ENCODE measurements at places on chromosomes 5 and 9.
A peak's percentile ranks its signal among the peaks of the same experiment; 100 is the strongest.

GRCh38 chr9:90808890-90809685 is 7.5 kb downstream of the SYK start:
- no peak for DNase-seq

DNA sequence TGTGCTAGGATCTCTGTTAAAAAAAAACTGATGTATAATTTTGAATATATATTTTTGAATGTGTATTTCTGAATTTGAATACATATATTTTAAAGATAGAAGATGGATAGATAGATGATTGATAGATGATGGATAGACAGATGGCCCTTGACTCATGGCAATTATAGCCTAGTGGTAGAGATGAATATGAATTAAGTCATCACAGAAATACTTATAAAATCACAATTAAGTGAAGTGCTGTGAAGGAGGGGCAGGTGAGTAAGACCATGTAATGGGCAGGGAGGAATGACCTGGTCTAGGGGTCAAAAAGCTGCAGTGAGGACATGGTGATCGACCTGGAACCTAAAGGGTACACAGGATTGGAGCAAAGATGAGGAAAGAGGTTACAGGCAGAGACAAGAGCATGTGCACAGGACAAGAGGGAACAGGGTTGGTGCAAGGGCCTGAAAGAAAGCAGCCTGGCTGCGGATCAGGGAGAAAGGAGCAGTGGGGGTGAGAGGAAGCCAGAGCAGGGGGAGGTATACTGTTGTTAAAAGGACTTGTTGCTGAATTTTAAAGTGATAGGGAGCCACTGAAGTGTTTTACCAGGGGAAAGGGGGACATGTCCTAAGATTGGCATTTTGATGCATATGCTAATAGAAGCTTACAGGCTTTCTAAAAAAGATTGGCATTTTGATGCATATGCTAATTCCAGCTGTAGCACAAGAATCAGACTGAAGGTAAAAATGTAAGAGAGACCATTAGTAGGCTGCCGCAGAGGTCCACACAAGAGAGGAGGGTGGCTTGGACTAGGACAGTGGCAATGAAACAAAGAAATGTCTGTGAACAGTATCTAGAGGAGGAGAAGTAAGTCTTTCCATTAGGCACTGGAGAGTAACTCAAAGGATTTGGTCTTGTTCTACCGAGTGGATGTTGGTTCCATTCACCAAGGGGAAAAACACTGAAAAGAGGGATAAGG is 527.8 kb downstream of the AGTPBP1 start:
- DNase-seq, result no peak

- DNase-seq, result no peak
Measured at GRCh38 chr5:170571281-170571731, 67.5 kb downstream of the KCNIP1 start.

- DNase-seq, result no peak
Measured at GRCh38 chr5:84602371-84602771, 217.7 kb upstream of the EDIL3 start.

GRCh38 chr5:178590141-178590923 is at the start of gene COL23A1:
Gene COL23A1, minus strand, starts transcription at chr5:178590393.
- DNase-seq, result peak; percentile 34

- DNase-seq, result no peak
Measured at GRCh38 chr5:85716344-85717202, 901.2 kb upstream of the COX7C start.

DNA sequence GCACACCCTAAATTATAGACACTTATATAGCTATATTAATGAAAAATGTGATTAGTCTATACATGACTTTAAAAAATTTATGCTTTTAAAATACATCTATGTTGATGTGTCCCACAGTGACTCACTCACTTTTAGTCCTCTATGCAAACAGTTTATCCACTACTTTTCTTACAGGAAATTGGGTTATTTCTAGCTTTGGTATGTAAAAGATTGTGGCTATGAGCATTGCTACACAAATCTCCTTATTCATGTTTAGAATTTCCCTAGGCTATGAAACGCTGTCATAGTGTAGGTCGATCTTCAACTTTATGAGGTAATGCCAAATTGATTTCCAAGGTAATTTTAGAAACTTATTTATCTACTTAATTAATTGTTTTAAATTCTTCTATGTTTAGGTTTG is 687.4 kb downstream of the PRR16 start:
- no peak for DNase-seq

DNA sequence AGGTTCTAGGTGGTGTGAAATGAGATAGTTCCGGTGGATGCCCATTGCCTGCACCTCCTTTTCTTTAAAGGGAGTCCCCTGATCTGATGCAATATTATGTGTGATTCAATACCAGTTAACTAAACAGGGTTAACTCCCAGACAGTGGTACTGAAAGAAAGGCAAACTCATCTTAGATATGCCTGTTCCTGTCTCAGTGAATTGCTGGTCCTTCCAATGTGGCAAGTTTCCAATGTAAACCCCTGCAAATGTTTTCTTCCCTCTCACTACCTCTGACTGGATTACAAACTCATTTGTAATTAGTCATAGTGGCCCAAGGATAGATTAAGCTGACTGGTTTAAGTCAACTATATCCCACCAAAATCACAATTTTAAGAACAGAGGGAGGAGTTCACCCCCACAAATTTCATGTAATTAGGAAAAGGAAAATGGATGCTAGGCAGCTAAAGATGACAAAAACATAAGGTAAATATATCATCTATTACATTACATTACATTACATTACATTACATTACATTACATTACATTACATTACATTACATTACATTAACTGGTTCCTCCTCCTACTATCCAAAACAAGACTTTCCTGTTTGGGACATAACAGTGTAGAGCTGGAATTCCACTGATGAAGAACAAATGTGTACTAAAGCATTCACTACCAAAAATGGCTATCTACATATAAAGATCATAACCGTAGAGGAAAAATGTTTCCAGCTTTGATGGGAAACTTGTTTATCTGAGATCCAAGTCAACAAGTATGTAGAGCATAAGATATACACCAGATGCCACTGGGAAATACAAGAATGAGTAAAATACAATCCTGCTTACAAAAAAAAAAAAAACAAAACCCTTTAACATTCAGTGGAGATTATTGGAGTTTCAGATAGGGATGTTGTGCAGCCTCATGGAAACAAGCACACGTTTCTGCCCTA is 121.5 kb upstream of the SNX2 start:
- DNase-seq, result no peak

- DNase-seq, result no peak
Measured at GRCh38 chr5:31768046-31768445, 129.1 kb downstream of the PDZD2 start.

DNA sequence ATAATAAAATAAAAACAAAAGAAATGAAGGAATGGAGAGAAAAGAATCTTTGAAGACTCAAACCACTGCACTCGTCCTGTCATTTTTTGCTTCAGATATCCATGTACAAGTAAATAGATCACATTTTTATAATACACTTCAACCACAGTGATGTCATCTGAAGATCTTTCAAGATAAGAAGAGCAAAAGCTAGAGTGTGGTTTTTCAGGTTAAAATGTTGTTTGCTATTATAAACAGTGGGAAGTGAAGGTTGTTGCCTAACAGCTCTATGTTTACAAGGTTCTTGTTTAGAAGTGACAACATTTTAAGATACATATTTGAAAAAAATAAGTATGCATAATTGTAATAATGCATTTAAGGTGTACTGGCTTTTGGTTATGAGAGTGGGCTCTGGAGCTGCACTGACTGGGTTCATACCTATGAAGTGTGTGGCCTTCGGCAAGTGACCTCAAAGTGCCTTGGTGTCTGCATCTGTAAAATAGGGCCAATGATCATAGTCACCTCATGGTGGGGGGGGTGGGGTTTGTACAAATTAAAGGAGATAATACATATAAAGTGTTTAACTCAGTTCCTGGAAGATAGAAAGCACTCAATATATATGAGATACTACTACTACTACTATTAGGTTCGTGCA is 45.5 kb upstream of the IL7R start:
- no peak for DNase-seq

GRCh38 chr9:13721481-13722235 is 442.2 kb upstream of the MPDZ start:
- DNase-seq, result no peak

- DNase-seq, result no peak
Measured at GRCh38 chr5:78076351-78076750, 218.1 kb downstream of the AP3B1 start.

GRCh38 chr5:8913522-8913921 is 632.4 kb downstream of the SEMA5A start:
- no peak for DNase-seq

GRCh38 chr9:125258832-125259534 is 2.6 kb upstream of the GAPVD1 start:
- DNase-seq, result no peak

DNA sequence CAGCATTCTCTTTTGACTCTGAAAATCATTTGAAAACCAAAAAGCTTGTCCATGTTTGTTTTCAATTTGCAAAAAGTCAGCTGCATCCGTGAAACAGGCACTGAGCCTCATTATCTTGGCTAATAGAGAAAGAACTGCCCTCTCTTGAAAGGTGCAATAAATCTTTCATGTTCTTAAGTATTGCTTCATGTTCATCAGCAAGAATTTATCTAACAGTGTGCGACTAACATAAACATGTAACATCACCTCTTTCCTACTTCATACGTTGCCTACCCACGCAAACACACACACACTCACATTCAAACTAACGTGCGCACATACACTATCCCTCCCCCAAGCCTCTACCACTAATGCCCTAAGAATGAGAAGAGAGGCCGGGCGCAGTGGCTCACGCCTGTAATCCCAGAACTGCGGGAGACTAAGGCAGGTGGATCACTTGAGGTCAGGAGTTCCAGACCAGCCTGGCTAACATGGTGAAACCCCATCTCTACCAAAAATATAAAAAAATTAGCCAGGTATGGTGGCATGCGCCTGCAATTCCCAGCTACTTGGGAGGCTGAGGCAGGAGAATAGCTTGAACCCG is 629.7 kb upstream of the ZNF608 start:
- no peak for DNase-seq

DNA sequence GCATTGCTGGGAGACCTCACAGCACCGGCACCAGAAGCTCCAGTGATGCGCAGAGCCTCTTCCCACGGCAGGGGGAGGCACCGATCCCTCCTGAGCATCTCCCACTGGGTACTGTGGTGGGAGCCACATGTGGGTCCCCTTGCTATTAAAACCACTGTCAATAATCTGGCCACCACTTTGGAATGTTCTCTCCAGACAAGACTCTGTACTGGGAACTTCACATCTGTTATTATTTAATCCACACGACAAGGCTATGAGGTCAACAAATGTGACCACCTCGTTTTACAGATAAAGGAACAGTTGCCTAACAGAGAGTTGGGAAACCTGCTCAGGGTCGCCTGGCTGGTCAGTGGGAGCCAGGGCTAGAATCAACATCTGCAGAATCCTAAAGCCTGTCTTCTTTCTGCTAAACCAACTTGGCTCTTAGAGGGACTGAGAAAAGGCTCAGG is 72.7 kb downstream of the EPB41L4B start:
- DNase-seq, result no peak

- DNase-seq, result no peak
Measured at GRCh38 chr5:50663636-50664035, 2.8 kb upstream of the PARP8 start.

GRCh38 chr9:4214486-4214885 is 85.4 kb downstream of the GLIS3 start:
- DNase-seq, result no peak

GRCh38 chr9:136694163-136694871 is 7.1 kb upstream of the AGPAT2 start:
- DNase-seq, result no peak

DNA sequence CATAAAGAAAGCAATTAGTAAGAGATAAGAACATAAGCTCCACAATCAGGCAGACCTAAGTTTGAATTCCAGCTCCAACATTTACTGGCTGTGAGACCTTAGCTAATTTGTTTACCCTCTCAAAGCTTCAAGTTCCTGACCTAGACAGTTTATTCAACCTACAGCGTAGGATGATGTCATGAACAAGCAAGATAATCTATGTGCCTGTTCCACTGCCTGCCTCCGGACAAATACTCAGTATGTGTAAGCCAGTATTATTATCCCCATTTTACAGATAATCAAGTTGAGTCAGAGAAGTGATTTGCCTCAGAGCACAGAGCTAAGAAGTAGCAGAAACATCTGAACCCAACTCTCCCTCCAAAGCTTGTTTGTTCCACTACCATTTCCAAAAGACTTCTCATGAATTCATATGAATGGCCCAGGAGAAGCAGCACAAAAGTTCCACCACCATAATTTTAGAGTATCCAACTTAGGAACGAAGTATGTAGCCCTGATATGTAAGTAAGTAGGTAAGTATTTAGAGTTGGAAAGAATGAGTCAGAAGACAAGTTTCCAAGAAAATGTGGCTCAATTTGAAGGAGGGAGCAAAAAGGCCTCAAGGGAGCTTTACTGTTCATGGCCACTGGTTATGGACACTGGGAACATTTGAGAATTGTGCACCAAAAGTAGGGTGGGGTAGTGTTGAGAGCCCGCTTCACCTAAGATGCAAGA is 398.2 kb downstream of the NFIB start:
- no peak for DNase-seq

GRCh38 chr9:107539427-107540163 is 50.0 kb upstream of the KLF4 start:
- DNase-seq, result no peak

GRCh38 chr9:130707225-130707976 is 13.8 kb downstream of the EXOSC2 start:
- DNase-seq, result peak; percentile 73

- DNase-seq, result no peak
Measured at GRCh38 chr5:89901983-89902382, 507.6 kb downstream of the CETN3 start.

- no peak for DNase-seq
Measured at GRCh38 chr9:19148187-19148586, 20.9 kb upstream of the PLIN2 start.

GRCh38 chr5:141507387-141508091 is 18.7 kb downstream of the PCDHGC5 start:
- no peak for DNase-seq

GRCh38 chr9:134025606-134026541 is 593 bp downstream of the BRD3OS start:
- peak; percentile 59 for DNase-seq

GRCh38 chr5:121138495-121138907 is 674.4 kb downstream of the PRR16 start:
- DNase-seq, result no peak

- no peak for DNase-seq
Measured at GRCh38 chr9:137269231-137269772, 8.2 kb upstream of the TOR4A start.

DNA sequence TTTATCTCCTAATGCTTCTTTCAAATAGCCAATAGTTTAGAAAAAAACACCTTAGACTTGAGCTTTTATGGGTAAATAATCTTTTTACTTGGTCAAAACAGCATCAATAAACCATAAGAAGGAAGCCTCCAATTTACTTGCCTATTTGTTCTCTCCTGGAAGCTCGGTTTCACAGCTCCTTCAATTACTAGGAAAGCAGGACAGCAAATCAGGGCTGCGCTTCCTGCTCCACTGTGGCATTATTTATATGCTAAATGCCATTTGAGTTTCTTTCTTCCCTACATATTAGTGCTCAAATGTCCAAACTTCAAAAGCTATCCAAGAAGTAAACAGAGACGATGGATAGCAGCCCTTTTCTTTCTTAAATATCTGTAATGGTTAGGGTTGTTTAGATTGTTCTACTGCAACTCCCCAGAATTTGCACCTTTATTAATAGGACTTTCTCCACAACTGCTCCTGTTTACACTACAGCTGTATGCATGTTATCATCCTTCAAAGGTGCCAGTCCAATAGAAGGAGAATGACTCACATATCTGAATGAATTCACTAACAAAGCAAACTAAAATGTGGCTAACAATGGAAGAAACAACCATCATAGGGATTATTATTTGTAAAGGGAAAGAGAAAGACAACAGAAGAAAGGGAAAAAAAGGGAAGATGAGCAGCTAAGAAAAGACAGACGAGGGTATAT is 58.7 kb downstream of the MED27 start:
- DNase-seq, result no peak

Measured in activated naive CD4-positive, alpha-beta T cell treated with anti-CD3 and anti-CD28 coated beads, Interleukin-2, amount 50 U/mL, for 16 hours (primary cell).